ENCODE measurements at places on chromosomes 5 and 9.
A peak's percentile ranks its signal among the peaks of the same experiment; 100 is the strongest.

GRCh38 chr5:1042626-1043025, 34.0 kb downstream of the NKD2 start:
- no peak for DNase-seq

- DNase-seq, result no peak
Observed at GRCh38 chr9:134632329-134632728, 9.3 kb upstream of the COL5A1 start.

DNA sequence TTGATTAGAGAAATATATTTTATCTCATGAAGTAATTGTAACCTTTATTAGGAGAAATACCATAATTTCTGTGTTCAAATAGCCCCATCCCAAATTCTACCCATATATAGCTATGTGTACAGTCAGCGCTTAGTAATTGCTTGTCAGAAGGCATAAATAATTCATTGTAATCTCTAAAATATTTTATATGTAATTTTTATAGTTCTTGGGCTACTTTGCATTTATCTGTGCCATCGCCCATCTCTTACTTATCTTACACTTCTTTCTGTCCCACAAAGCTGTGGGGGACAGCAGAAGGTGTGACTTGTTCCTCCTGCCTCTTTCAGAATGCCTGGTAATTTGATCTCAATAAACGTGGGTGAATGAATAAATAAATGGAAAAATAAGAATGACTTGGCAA, 5.5 kb downstream of the ADAMTSL1 start:
- no peak for DNase-seq

- DNase-seq, result no peak
Observed at GRCh38 chr9:34139477-34140146, 13.1 kb upstream of the DCAF12 start.

- no peak for DNase-seq
Observed at GRCh38 chr9:19769213-19769612, 19.6 kb downstream of the SLC24A2 start.

- DNase-seq, result no peak
Observed at GRCh38 chr5:72210888-72211678, 103.8 kb downstream of the MAP1B start.

DNA sequence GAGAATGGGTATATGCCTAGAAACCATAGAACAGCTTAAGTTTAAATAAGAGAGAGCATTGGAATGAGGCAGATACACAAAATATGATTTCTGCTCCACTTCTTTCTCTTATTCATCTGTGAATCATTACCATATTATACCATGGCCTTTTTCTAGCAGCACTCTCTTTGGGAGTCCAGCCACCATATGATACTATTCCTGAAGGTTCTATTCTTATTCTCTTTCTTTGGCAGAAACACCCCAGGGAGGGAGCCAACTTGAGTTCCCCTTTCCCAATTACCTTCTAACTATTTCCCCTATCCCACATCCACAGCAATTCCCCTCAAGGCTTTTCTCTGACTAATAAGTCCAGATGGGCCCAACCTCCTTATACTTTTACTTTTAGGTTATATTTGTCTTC, 55.9 kb downstream of the NDUFAF2 start:
- DNase-seq, result no peak

DNA sequence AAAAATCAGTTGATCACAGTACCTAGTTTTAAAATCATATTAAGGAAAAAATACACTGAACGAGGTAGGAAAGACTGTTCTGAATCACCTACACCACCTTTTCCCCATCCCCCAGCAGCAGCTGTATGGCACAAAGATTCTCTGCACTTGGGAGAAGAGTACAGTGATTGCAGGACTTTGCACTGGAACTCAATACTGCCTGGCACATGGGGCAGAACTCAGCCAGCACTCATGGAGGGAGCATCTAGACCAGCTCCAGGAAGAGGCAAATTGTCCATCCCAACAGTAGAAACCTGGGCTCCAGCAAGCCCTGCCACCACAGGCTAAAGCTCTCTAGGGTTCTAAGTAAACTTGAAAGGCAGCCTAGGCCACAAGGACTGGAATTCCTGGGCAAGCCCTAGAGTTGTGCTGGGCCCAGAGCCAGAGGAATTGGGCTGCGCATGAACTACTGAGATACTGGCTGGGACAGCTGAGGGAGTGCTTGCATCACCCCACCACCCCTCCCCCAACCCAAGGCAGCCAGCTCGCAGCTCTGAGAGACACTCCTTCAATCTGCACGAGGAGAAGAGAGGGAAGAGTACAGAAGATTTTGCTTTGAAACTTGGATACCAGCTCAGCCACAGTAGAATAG, 654.4 kb upstream of the CDH6 start:
- no peak for DNase-seq

- no peak for DNase-seq
Observed at GRCh38 chr9:68567565-68567964, 26.9 kb upstream of the TMEM252 start.

DNA sequence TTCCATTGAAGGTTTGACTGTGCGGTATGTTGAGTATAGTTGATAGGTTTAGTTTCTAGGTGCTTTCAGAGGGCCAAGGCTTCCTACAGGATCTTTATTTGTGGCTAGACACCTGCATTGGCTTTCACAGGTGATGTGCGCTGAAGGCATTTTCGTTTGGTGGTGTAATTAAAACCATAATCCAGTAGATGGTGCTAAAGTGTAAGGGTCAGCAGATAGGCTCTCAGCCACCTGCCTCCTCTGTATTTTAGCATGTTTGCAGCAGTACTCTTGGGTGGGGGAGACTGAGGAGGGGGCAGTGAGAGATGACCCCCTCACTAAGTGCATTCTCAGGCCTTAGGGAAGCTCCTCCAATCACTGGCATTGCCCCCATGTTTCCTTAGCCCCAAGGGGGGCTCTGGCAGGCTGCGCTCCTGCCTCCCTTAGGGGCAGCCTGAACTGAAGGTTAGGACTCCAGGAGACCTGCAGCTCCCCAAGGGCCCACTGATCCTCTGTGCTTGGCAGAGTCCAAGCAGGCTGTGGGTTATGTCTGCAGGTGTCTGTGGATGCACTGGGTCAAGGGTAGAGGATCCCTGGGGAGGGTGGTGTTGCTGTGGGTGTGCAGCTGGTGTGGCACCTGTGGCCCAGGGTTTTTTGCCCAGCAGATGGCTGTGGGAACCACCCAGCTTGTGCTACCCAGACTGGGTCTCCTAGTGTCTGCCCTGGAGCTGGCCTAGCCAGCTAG, 23.4 kb downstream of the CDK20 start:
- DNase-seq, result no peak

GRCh38 chr5:163458778-163459385, 1.0 kb downstream of the NUDCD2 start:
- no peak for DNase-seq

DNA sequence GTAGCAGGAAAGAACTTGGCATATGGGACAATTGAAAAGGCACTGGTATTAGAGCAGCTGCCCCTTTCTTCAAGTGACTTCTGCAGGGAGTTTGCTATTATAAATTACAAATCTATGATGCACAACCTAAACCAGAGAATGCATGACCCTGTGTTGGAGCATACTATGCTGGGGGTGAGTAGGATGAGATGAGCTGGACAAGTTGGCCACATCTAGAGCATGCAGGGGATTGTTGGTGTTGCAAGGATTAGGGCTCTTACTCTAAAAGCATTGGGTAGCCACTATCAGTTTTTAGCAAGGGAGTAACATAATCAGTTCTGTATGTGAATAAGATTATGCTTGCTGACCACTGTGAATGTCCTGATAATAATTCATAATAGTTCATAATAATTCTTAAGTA, 186.7 kb downstream of the KIAA0825 start:
- DNase-seq, result no peak

DNA sequence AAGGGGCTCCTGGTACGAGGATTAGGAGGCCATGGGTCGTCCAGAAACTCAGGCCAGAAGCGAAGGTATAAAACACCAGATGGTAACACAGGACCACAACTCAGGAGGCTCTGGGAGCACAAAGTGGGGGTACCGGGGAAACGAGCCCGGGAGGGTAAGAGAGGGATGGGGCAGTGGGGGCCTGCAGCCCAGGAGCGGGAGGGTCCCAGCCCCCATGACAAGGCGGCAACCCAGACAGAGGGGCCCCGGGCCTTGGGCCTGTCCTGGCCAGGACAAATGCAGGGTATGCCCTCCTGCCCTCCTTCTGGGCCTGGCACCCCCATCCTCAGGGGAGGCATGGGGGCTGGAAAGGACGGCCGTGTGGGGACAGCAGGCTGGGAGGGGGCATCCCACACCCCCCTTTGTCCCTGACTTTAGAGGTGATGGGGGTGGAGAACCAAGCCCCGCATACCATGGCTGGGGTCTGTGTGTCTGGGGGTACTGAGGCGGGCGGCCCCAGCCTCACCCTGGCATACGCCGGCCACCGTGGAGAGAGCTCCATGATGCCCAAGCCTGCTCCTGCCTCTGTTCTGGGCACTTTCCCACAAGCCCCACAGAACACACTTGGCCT, 47.0 kb upstream of the EXOC3 start:
- DNase-seq, result peak; percentile 54

DNA sequence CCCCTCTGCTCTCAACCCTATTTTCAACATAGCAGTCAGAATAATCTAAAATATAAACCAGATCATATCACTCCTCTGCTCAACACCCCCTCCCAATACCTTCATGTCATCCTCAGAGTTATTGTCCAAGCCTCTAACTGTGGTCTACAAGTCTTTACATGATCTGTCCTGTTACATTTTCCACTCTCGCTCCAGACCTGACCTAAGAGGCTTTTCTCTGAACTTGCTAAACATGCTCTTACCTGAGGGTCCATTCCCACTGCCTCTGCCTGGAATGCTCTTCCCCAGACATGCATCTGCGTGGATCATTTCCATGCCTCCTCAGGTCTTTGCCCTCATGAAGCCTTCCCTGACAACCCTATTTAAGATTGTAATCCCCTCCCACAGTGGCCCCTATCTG, 12.0 kb downstream of the NIPSNAP3B start:
- DNase-seq, result no peak

GRCh38 chr5:102958481-102959011, 161.4 kb downstream of the GIN1 start:
- DNase-seq, result no peak

DNA sequence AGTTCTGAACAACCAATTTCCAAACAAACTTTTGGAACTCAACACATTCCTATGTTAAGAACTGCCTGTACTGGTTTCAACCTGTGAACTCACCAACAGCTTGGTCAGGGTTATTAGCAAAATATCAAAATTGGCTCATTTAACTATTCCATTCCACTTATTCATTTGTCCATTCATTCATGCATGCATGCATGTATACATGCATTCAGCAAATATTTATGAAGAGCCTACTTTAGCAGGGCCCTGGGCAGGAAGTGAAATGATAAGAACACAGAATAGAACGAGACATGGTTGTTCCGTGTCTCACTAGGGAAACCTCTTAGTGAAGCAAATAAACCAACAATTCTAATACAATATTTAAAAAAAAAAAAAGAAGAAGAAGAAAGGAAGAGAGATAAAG, 107.4 kb downstream of the GLIS3 start:
- no peak for DNase-seq

GRCh38 chr9:78005231-78006002, 26.2 kb downstream of the GNAQ start:
- DNase-seq, result no peak

DNA sequence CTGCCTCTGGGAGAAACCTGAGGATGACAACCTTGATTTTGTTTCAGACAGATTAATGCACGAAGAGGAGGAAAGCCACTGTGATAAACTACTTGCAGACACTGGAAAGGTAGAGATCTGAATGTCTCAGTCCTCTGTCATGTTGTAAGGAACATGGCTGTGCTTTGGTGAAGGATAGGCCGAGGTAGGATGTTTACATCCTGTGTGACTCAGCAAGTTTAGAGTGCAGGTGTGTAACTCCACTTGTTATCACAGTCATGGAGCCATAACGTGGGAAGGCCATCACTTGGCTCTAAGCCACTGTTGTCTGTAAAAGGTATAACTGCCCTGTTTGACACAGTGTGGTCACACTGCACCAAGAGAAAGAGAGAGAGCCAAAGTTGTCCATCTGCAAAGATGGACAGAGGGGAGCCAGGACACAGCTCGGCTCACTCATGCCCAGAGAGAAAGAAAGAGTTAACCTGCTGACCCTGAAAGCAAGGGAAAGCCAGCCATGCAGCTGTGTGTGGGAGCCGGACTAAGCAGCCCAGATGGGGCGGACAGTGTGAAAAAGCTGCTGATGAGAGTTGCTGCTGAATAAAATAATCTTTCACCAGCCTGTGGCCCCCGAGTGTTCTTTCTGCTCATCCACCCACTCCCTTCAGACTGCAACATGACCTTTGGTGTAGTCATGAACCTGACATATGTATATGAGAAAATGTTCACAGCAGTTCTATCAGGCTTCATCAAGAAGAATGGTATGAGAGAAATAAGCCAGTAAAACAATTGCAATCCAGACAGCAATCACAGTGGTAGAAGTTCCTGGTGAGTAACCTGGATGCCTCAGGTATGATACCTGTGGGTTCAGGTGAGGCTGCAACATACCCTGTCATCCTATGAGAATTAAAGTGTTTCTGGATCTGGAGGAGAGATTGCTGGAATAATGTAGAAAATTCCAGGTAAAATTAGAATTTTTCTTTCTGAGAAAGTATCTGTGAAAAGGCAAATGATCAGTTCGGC, 115.9 kb downstream of the TARS1 start:
- DNase-seq, result no peak

DNA sequence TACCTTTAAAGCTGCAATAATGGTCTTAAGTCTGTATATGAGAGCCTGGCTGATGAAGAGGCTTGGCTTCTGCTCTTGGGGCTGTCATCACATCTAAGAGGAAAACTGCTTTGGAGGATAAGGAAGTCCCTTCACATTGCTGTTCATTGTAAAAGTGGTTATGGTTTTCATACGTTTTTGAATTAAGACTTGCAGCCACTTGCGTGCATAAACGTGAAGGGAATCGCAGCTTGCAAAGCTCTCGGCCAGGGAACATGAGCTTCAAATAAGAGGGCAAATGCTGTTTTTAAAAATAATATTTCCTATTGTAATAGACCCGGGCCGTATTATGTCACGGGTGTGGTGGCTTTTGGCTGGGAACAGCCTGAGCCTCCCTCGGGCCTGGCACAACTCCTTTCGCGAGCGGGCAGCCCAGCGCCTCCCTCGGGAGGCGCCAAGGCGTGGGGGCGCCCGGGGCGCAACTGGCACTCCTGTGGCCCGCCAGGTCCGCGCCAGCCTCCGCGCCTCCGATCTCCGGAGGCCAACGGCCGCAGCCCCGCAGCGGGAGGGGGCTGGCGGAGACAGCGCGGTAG, 538 bp upstream of the ARHGEF28 start:
- no peak for DNase-seq

DNA sequence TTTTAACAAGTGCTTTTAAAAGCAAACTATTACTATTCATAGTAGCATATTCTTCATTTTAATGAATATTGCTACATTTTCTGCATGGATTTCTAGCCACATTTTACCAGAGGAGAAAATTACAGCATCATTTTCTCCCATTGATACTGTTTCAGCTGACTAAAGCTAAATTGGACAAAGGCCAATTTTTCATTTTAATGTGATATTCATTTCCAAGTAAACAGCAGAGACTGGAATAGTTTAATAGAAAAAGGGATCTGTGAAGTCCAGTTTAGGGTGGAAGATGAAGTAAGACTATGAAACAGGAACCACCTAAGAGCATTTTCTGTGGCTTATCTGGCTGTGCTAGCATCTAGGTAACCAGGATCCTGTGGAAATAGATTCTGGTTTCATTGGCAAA, 128.1 kb downstream of the GIN1 start:
- no peak for DNase-seq

Data from RWPE2 (cell line).